ENCODE measurements at places on chromosomes 6 and 20.

DNA sequence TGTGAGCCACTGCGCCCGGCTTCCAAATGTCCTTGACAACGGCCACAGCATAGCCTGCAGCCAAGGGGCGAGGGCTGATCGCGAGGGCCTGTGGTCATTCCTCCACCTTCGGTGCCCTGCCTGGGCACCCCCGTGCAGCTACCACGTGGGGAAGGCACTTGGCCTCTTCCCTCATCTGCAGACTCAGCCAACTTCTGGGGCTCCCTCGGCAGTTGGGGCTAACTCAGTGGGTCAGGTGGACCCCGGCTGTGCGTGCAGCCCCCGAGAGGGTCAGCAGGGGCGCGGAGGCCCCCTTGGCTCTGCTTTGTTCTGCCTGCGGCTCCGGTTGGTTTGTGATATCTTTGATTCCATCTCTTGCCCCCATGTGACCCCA lies 52.9 kb upstream of the BHLHE23 start:
- DNase-seq, result no peak

DNA sequence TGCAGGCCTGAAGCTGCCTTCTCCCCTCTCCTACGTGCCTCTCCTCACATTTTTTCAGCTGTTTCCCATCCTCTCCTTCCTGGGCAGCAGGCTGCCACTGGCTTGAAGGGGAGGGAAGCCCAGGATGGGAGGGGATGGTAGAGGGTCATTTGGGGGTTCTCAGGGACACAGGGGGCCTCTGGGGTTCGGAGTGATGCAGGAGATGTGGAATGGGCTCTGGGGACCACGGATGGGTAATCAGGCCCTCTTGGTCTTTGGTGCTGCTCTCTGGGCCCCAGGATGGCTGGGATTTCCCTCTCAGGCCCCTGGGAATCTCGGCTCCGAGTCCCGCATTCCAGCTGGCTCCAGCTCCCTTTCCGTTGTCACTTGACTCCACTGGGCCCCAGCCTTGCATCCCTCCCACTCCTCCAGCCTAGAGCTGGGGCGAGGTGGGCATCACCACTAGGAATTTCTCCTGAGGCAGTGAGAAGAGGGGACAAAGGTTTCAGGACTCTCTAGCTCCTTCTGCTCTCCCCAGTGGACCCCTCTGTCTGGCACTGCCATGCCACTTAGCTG lies 2.0 kb upstream of the DDR1 start:
- no peak for DNase-seq

GRCh38 chr6:165543781-165544180 lies 119.3 kb downstream of the PDE10A start:
- no peak for DNase-seq

DNA sequence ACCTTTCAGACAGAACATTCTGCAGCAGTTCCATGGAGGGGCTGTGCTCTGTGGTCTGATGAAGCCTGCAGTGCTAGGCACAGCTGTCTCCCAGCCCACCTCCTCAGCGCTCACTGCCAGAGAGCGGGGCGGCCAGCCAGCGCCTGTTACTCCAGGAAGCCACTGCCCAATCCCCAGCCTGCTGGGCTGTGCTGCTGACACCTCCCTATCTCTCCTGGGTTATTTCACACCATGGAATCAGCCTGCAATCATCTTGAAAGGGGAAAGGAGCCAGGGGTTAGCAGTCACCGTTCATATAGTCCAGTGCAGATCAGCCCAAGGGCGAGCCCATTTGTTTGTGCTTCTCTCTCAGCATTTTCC lies 46.3 kb upstream of the NHSL1 start:
- DNase-seq, result no peak
